Dermis blood vessel endothelial cell (primary cell): ENCODE measurements at places on chromosomes 2 and 18. TPM values are rescaled to one million over a fixed set of nuclear protein-coding genes. Genes with fewer than 3 reads are reported as not detected.

ABCG5 gene
- not detected in 2 replicates for total RNA-seq

AGXT gene
- not detected in 2 replicates for total RNA-seq

DCC gene
- total RNA-seq, result not detected in 2 replicates

DSG4 gene
- not detected in 2 replicates for total RNA-seq

SEC11C gene
- 20.8 and 24.8 TPM in 2 replicates for total RNA-seq

TMEM178A gene
- not detected in 2 replicates for total RNA-seq

POTEC gene
- total RNA-seq, result not detected in 2 replicates

MERTK gene
- total RNA-seq, result 25.0 and 28.9 TPM in 2 replicates

SCYGR4 gene
- not detected in 2 replicates for total RNA-seq

MAP3K19 gene
- not detected in 2 replicates for total RNA-seq

SNTG2 gene
- 0.17 TPM in 1 of 2 replicates, not detected in the other for total RNA-seq

ANKRD44 gene
- 5.6 and 7.6 TPM in 2 replicates for total RNA-seq

GPD2 gene
- 68.1 and 105 TPM in 2 replicates for total RNA-seq
